ENCODE measurements at places on chromosomes 16 and 17.

GRCh38 chr16:85137323-85138072 is 25.2 kb upstream of the CIBAR2 start:
- no peak for DNase-seq

- DNase-seq, result no peak
Measured at GRCh38 chr16:55176901-55177300, 147.1 kb upstream of the IRX6 start.

DNA sequence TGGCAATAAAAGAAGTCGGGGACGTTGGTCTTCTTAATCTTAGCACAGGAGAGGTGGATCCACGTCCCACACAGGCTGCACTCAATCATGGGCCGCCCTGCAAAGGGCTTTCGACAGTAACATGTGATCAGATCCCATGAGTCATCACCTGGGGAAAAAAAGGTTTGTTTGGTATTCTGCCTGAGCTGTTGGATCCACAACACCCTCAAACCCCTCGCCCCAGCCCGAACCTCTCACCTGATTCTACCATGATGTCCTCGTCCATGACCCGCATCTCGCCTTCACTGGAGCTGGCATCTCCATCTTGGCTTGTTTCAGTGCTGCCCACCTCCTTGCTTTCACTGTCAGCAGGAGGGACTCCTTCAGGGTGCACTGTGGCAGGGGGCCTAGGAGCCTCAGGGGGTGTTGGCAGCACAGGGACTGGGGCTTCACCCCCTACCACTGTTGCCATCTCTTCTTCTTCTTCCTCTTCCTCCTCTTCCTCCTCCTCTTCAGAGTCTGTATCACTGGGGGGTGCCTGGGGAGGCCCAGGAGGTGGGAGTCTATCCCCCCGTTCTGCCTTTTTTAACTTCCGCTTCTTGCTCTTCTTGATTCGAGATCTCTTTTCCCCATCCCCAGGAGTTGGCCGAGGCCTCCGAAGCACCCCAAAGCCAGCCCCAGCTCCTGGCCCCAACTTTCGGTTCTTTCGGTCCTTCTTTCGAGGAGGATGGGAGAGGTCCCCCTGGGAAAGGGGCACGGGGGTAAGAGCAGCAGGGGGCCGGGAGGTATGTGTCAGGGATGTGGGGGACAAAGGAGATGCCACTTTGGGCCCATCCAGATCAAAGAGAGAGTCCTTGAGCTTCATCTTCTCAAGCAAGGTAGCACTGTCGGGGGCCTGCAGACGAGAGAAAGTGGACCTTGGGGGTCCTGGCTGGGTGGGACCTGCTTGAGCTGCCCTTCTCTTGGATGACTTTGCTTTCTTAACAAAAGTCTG is 1.7 kb upstream of the DVL2 start:
- DNase-seq, result no peak

DNA sequence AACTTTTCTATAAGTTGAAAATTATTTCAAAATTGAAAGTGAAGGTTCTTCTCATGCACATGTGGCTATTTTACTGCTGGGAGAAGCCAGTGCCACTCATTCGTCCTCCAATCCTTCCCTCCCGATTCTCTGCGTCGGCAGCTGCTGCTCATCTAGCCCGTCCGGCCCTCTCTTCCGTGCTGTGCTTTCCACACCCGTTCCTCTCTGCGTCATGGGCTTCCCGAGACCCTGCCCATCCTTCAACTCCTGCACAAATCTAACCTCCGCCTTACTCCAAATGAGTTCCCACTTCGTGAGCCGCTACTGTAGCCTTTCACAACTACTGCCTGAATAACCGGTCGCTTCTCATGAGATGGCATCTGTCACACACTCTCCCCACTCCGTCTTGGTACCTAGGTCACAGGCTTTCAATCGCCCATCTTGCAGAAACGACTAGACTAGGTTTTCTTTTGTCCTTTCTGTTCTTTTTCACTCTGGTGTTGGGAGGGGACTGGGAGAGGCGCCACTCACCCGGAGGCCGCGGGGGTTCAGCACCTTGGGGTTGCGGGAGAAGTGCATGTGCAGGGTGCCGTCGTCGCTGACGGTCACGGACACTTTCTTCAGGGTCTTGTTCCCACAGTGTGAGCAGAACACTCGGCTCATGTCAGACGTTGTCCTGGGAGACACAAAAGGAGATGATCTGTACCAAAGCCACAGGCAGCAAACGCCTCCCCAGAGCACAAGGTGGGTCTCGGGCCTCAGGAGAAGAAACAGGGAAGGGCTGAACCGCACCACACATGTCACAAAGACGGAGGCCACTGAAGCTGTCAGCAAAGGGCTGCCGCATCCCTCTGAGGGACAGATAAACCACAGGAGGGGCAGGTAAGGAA is 10.1 kb downstream of the NOB1 start:
- DNase-seq, result no peak

DNA sequence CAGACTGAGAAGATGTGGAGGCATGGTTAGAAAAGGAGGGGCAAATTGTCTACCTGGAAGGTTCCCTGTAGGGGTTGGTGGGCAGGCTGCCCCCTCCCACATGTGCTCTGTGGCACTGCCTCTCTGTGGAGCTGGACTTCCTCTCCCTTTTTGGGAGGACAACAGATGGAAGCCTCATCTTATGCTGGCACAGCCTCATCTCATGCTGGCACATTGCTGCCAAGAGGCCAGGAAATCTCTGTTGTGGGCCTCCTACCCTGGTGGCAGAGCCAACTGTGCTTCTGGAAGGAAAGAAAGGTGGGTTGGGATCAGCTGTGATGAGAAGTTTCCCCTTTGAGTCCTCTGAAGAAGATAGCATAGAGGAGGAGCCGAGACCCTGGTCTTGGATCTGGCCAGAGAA is 19.7 kb upstream of the BRD7 start:
- DNase-seq, result peak; percentile 17

- no peak for DNase-seq
Measured at GRCh38 chr17:38898291-38898679, 27.1 kb upstream of the LASP1NB start.

- no peak for DNase-seq
Measured at GRCh38 chr17:61363601-61364462, 35.8 kb upstream of the TBX2 start.

DNA sequence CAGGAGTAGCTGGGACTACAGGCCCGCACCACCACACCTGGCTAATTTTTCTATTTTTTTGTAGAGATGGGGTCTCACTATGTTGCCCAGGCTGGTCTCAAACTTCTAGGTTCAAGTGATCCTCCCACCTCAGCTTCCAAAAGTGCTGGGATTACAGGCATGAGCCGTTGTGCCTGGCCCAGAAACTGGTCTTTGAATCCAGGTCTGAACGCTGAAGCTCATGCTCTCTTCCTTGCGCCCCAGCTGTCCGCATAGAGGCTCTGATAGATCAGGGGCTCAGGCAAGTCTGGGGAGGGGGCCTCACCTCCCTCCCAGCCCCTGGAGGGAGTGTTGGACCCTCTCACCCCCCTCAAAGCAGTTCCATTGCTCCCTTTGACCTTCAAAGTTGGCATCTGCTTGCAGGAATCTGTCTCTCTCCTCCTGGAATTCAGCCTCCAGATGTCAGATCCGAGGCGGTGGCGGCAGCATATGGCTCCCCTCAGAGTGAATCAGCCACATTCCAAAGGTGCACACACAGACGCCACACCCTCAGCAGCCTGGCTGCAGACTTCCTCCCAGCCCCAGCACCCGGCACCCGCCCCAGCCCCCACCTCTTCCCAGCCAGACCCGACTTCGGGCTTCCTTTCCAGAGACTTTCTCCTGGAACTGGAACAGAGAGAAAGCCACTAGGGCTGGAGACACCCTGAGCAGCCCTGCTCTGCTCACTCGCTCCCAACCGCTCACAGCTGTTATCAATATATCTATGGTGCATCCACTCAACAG is 16.9 kb upstream of the GLIS2 start:
- peak; percentile 84 for DNase-seq
